ENCODE measurements at places on chromosomes 1 and 21.

DNA sequence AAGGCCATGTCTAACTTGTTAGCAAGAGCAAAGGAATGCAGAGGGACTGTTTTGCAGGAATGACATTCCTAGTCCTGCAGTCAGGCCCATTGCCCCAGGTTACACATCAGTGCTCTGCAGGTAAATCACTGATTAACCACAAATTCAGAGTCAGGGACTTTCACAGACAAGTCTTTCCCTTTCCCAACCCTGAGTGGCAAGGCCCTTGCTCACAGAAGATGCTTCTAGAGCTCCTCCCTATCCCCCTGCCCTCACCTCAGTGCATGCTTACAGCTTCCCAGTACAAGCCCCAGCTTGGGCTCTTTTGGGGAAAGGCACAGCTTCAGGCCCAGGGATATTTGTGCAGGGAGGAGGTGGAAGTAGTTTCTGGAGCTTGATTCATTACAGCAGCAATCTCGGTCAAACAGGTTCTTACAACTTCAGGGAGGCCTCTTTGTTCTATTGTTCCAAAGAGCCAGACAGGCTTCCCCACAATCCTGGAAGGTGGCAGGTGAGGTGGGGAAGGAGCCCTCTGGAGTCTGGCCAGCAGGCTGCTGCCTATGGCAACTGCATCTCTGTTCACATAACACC lies 53.9 kb downstream of the CASQ2 start:
- DNase-seq, result no peak

- peak; percentile 66 for DNase-seq
Observed at GRCh38 chr1:15352128-15352957, 57.3 kb upstream of the EFHD2 start.

DNA sequence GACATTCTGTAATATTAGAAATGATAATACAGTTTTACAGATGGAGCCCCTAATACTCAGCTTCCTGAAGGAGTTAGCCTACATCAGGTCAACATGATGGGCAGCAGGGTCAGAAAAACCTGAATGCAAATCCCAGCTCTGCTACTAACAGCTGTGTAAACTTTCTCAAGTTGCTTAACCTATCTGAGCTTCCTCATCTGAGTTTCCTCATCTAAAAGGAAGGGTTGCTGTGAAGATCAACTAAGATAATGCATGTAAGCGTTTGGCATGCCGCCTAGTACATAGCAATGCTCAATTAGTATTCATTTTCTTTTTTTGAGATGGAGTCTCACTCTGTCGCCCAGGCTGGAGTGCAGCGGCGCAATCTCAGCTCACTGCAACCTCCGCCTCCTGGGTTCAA lies 18.4 kb upstream of the DESI2 start:
- DNase-seq, result no peak

GRCh38 chr1:220680085-220680687 lies 10.0 kb upstream of the C1orf115 start:
- DNase-seq, result no peak

DNA sequence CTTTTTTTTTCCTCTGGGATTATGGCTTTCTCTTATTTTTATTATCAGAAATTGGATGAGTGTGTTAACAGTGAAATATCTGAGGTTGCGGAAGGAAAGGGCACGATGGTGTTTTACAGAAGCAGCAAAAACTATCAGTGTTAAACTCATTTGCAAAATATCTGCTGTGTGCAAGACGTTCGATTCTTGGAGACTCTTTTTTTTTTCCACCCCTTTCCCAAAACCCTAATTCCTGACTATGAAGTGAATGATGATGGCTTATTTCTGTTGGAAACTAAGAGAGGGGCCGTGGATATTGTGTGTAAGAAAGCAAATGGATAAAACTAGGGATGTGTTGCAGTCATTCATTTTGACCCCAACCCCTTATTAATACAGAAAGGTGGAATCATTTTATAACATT lies 677 bp downstream of the NCAM2 start:
- no peak for DNase-seq

GRCh38 chr21:41582298-41582840 lies 74.4 kb upstream of the TMPRSS2 start:
- DNase-seq, result peak; percentile 12

DNA sequence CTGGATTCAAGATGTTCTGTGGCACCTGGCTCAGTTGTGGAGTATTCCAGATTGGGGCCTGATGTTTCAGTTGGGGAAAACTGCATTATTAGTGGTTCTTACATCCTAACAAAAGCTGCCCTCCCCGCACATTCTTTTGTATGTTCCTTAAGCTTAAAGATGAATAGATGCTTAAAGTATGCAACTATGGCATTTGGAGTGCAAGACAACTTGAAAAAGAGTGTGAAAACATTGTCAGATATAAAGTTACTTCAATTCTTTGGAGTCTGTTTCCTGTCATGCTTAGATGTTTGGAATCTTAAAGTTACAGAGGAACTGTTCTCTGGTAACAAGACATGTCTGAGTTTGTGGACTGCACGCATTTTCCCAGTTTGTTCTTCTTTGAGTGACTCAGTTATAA lies 7.2 kb downstream of the FPGT start:
- DNase-seq, result no peak

- no peak for DNase-seq
Observed at GRCh38 chr1:198174297-198174696, 17.5 kb downstream of the NEK7 start.

GRCh38 chr1:65198096-65198495 lies 50.1 kb downstream of the AK4 start:
- no peak for DNase-seq

- no peak for DNase-seq
Observed at GRCh38 chr1:54615531-54616279, 7.6 kb downstream of the FAM151A start.

- no peak for DNase-seq
Observed at GRCh38 chr1:181587870-181588438, 104.6 kb downstream of the CACNA1E start.

- no peak for DNase-seq
Observed at GRCh38 chr1:3459051-3459908, 4.8 kb downstream of the ARHGEF16 start.

Measured in activated CD8-positive, alpha-beta memory T cell treated with anti-CD3 and anti-CD28 coated beads, Interleukin-2, amount 50 U/mL, for 48 hours (primary cell).